ENCODE measurements at places on chromosomes 4 and X. TPM values are rescaled to one million over a fixed set of nuclear protein-coding genes. Genes with fewer than 3 reads are reported as not detected.
A peak's percentile ranks its signal among the peaks of the same experiment; 100 is the strongest.

DNA sequence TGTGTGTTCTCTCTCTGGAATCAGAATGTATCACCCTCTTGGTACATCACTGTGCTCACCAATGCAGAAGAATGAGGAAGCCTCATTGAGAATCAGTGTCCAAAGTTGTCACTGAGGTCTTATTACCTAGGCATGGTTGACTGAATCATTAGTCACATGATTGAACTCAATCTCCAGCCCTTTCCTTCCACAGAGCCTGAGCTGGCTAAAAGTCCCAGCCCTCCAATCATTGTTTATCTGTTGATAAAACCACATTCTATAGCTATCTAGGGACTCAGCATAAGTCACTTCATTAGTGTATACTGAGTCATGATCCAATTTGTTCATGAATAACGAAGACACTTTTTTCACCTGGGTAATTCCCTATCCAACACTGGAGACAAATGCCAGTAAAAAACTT lies 396.8 kb downstream of the TRAM1L1 start:
- no peak for DNase-seq

The XK gene
- polyA plus RNA-seq = 1.1 TPM

DNA sequence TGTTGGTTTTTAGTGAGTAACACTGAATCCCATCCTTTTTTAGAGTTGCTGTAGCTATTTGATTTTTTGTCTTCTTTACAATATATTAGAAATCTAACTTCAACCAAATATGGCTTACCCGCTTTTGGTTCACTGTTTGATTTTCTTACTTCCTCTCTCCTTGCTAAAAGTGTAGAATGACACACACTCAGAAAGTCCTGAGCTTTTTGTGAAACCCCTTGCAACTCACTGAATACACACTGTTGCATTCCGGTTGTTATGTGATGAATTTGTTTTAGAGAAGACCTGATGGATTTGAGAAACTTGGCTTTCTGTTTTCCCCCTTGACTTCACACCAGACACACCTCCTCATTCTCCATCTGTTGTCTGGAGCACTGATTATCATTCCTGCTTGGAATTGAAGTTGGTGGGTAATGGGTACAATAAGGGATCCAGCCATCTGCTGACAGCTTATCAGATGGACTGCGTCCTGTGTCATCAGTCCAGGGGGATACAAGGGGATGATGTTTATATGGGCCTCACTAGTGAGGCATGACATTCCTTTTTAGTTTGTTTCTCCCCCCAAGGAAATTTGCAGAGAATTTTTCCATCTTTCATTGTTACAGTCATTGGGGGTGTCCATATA lies 5.2 kb downstream of the TMEM164 start:
- DNase-seq = no peak

The PIR gene
- polyA plus RNA-seq = 5.0 TPM

DNA sequence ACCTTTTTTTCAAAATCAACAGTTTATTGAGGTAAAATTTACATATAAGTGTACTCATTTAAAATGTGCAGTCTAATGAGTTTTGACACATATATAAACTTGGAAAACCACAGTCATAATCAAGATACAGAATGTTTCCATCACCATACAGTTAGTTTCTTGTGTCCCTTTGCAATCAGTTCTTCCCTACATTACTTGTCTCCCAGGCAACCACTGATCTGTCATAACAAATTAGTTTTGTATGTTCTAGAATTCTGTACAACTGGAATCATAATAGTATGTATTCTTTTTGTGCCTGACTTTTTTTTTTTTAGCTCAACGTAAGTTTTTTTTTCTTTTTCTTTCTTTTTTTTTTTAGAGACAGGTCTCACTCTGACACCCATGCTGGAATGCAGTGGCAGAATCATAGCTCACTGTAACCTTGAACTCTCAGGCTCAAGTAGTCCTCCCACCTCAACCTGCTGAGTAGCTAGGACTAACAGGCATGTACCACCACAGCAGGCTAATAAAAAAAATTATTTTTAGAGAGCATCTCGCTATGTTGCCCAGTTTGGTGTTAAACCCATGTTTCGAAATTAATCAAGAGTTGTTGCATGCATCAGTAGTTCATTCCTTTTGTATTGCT lies 26.9 kb downstream of the ARFIP1 start:
- no peak for DNase-seq

The MANBA gene
- polyA plus RNA-seq = 19.1 TPM

The PDE6B gene
- polyA plus RNA-seq = 30.0 TPM

DNA sequence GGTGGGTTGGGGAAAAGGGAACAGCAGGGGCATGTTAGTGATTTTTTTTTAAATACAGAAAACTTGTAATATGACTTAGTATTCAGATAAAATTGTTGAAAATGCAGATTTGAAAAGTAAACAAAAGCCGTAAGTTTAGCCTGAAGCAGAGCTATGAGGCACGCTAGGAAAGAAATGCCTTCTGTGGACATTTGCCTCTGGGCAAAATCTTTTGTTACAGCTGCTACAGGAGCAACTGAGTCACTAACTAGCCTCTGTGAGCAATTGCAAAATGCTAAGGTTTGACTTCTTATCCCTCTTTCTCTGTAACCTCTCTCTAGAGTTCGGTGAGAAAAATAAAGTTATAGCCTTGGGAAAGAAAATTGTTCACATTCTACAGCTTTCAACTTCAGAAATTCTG lies 350.0 kb downstream of the SLC7A11 start:
- no peak for DNase-seq

DNA sequence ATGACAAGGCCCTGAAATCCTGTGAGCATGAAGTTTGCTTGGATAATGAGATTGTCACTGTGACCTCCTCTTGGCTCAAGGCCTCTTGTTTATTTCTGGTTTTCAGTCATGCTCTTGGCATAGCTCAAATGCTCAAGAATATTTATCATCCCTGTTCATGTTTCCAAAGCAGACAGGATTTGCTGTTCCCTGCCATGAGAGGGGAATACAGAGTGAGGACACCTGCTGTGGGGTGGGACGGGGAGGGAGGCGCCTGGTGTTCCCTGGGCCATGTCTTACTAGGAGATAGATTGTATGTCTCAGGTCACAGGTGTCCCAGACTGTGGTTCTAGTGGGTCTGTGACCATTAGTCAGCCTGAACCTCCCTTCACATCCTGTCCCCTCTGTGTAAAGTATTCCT lies 34.9 kb upstream of the SH3RF1 start:
- no peak for DNase-seq

GRCh38 chr4:1980561-1981041 lies 28.2 kb downstream of the NELFA start:
- DNase-seq = no peak

GRCh38 chrX:68998716-68999115 lies 166.5 kb downstream of the PJA1 start:
- no peak for DNase-seq

DNA sequence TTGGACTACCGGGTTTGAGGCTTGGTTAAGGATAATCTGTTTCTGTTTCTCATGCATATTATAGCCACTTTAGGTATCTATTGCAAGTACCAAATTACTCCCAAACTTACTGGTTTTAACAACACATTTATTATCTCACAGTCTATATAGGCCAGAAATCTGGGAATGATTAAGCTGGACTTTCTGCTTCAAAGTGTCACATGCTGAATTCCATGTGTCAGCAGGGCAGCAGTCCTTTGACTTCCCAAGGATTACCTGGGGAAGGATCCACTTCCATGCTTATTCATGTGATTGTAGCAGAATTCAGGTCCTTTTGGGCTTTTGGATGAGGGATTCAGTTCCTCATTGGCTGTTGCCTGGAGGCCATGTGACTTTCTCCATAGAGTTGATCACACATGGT lies 349.0 kb upstream of the TRAM1L1 start:
- DNase-seq = no peak

DNA sequence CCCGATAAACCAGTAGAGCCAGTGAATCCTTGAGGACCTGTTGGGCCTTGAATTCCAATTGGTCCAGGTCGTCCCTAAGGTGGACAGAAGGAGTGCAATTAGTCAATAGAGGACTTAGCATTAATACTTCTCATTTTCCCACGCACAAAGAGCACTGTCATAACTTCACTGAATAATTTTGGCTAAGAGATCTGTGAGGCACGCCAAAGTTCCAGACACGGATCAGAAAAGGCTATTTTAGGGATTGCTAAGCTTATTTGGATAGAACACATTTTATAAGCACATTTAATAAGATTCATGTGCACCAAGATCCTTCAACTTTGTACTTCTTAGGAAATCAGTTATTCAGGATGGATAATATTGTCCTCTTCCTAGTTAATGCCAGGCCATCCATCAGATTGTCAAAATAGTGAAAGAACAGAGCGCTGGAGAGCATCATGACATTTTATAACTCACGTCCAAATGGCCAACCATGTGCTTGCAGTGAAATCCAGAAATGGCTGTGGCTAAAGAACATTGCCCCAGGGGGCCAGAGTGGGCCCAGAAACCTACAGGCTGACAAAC lies 129.8 kb downstream of the ATG4A start:
- DNase-seq = no peak

- no peak for DNase-seq
Measured at GRCh38 chr4:2809610-2810180, 16.8 kb downstream of the SH3BP2 start.

DNA sequence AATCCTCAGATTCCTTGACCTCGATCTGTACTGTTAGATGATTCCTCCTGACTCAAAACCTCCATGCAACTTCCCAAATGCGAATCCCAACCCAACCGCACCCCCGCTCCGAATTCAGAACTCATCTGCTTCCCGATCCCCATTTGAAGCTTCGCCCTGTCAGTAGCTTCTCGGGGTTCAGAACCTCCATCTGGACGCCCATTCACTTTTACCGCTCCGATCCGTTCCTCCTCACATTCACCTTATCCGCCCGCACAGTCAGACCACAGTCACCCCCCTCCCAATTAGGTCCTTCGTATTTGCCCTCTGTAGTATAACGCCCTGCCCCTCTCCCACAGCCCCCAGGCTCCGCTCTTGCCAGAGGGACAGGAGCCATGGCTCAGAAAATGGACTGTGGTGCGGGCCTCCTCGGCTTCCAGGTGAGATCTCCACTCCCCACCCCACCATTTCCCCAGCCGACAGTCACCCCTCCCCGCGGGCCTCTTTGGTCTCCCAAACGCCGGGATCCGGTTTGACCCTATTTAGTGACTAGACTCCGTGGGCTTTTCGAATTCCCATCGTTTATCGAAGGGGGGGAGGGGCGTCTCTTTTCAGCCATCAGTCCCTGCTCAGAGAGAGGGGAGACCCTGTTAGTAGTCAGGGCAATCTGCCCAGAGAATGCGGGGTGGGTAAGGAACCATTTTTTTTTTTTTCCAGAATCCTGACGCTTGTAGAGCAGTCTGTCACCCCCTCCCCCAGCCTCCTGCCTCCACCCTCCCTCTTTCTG lies 691 bp downstream of the MAGED1 start:
- peak; percentile 48 for DNase-seq

- DNase-seq = no peak
Measured at GRCh38 chrX:72297953-72298730, 7.6 kb downstream of the CITED1 start.

GRCh38 chr4:111208970-111209369 lies 586.1 kb upstream of the PITX2 start:
- DNase-seq = no peak

GRCh38 chr4:38711066-38711465 lies 47.1 kb downstream of the KLF3 start:
- no peak for DNase-seq

The CTSO gene
- 42.5 TPM for polyA plus RNA-seq

The ZNF157 gene
- 0.67 TPM for polyA plus RNA-seq

The GCNA gene
- polyA plus RNA-seq = 1.3 TPM

The DCAF8L2 gene
- polyA plus RNA-seq = not detected

GRCh38 chr4:25890571-25891485 lies 23.2 kb upstream of the SMIM20 start:
- DNase-seq = no peak

The CSN1S1 gene
- not detected for polyA plus RNA-seq

The PRSS48 gene
- not detected for polyA plus RNA-seq

The MFSD8 gene
- 43.5 TPM for polyA plus RNA-seq

DNA sequence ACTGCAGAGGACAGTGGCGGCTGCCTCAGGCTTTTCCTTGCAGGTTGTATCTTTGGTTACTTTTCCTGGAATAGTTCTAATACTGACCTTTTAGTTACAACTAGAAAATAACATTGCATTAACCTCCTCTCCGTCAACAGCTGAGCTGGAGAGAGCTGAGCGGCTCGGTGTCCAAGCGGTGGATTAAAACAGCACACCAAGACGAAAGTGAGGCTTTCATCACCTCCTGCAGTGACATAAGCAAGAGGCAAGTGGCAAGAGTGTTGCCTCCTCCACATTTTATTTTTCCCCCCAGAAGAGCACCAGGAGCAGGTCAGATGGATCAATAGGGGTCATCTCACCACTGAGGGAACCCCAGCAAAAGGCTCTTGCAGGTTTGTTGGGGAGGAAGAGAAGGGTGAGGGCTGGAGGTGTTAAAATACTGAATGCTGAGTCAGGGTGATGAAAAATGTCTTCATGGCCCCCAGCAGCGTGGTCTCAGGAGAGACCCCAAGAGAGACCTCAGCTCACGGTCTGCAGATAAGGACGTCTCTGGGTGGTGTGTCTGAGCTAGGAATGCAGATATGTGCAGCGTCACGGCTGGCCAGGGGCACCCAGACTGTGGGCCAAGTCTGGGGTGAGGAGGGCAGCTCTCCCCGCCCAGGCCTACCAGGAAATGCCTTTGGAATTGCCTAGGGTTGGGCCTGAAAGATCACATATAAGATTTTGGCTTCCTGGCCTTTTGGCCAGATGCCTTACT lies 50.3 kb downstream of the CASP3 start:
- no peak for DNase-seq

- DNase-seq = no peak
Measured at GRCh38 chr4:88219099-88219498, 60.7 kb upstream of the ABCG2 start.

GRCh38 chrX:107747596-107748161 lies 27.9 kb downstream of the TSC22D3 start:
- DNase-seq = no peak

The LANCL3 gene
- polyA plus RNA-seq = 0.16 TPM

- DNase-seq = peak; percentile 67
Measured at GRCh38 chr4:84582302-84582987, 482 bp upstream of the CDS1 start.

DNA sequence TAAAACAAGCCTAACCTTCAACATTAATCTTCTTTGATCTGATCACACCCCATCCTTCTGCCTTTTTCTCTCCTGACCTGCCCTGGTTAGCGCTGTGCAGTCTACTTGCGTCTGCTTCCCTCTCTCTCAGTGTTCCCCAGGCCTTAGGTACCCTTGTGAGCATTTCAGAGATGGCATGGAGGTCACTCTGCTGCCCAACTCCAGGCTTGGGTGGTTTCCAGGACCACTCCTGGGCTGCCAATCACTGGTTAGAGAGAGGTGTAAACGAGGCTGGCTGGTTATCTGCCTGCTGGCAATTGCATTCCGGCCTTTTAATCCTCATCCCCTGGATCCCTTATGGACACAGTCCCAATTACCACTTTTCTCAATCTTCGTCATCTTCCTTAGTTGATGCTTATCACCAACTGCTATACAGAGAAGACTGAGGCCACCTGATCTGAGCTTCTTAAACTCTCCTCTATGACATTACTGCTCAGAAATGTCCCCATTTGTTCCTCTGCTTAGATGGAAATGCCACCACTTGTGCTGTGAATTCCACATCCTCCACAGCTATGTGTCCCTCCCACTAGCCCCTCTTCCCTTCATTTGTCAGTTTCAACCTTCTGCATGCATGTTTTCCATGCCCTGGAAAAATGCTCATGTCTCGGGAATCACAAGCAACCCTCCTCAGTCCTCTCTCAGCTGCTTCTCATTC lies 29.0 kb upstream of the BCLAF3 start:
- no peak for DNase-seq

All from left renal cortex interstitium (tissue), 4 donors.